ENCODE measurements at places on chromosomes 4 and X.

- DNase-seq, result no peak
Observed at GRCh38 chr4:16310606-16311005, 84.3 kb upstream of the TAPT1 start.

- peak; percentile 81 for DNase-seq
Observed at GRCh38 chr4:141645611-141646340, 9.4 kb downstream of the IL15 start.

DNA sequence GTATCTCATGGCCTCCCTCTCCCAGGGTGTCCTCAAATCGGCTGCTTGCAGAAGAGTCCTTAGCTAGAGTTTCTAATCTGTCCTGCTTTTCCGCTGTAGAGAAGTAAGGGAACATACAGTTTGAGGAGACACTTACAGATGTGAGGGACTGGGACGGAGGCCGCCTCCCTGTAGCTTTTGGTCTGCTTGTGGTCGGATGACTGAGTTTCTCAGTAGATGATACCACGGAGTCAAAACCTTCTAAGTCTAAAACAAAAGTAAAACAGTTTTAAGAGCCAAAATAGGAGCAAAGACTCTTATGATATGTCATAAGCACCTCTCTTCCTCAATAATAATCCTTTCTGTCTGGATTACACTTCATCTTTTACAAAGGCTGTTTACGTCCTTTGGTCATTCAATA lies 34.5 kb upstream of the MAP3K15 start:
- no peak for DNase-seq

GRCh38 chr4:10032625-10033024 lies 11.3 kb upstream of the SLC2A9 start:
- no peak for DNase-seq

DNA sequence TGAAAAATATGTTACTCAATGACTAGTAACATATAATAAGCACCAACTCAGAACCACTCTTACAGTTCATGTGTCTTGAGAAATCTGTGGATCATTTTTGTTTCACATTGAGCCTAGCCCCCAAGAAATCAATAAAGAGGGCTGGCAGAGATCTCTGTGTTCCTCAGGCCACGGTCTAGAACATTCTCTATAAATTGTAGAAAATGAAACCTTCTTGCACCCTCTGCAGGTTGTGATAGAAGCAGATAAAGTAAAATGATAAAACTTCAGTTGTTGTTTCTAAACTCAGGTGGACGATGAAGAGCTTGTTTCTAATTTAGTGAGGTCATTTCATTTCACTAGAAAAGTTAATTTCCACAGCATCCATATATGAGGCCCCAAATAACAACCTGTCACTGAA lies 182.7 kb downstream of the KIT start:
- DNase-seq, result no peak

- DNase-seq, result no peak
Observed at GRCh38 chr4:151169900-151170299, 70.5 kb downstream of the RPS3A start.

DNA sequence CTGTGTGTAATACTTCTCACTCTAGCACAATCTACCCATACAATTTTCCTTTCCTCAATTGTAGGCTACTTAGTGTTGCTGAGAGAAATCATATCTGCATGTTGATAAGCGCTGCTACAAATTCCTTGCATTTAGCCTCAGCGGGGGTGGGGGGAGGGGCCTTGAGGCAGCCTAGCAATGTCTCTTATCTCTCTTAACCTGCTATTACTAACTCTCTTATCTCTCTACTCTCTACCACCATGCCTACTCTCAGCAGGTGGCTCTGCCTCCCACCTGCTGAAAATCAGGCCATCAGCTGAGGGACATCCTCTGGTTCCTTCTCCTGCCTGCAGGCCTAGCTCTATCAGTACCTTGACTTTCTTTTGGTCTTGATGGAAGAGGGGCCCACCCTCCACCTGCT lies 98.9 kb downstream of the GPR82 start:
- no peak for DNase-seq

- DNase-seq, result no peak
Observed at GRCh38 chrX:38893441-38893840, 92.2 kb downstream of the MID1IP1 start.

- no peak for DNase-seq
Observed at GRCh38 chrX:23885803-23886202, 21.9 kb downstream of the APOO start.

DNA sequence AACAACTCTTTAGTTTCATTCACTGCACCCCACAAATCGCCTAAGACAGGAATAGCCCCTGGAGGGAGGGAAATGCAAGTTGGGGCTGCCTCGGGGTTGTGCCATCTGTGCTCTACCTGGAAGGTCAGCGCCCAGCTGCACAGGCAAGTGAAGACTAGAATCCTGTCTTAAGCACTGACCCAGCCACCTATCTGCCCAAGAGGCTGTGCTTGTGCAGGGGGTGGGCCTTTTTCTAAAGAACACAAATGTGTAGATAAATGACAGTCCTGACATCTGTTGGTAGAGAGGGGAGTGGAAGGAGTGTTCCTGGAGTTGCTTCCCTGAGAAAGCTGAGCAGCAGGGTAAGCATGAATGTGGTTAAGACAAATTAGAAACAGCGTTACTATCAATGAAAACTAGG lies 15.7 kb downstream of the ZNF518B start:
- DNase-seq, result no peak

Data from GM04503 (cell line).